Activated T-helper 17 cell treated with anti-CD3 and anti-CD28 coated beads, Interleukin-2, amount 50 U/mL, for 72 hours (primary cell): ENCODE measurements at places on chromosomes 12 and 14. TPM values are rescaled to one million over a fixed set of nuclear protein-coding genes. Genes with fewer than 3 reads are reported as not detected.
A peak's percentile ranks its signal among the peaks of the same experiment; 100 is the strongest.

DNA sequence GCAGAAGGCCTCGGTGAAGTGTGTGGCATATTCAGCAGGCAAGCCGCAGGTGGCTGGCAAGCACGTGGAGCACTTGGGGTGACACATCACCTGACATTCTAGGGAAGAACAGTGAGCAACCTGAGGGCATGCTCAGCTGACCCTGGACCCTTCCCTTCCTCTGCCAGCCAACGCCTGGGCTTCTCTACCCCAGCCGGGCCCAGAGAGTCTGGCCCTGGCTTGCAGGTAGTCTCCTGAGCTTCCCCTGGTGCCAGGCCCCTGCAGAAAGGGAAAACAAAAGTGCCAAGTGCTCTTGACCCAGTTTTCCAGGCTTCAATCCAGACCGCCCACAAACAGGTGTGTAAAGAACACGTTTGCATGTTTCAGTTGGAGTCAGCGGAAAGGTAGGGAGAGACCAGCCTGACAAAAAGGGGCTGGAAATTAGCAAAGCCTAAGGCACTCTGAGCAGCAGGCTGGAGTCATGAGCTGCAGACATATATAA, 45.7 kb downstream of the PRKAB1 start:
- ATAC-seq: no peak

- no peak for ATAC-seq
These were observed 97.2 kb downstream of the BCL11B start for GRCh38 chr14:99174770-99175319.

- ATAC-seq: no peak
These were observed 70.5 kb downstream of the LIN52 start for GRCh38 chr14:74155287-74155686.

GRCh38 chr14:26730929-26731618, 133.2 kb upstream of the NOVA1 start:
- no peak for ATAC-seq

GRCh38 chr12:50006754-50007442, 18.4 kb downstream of the RACGAP1 start:
- no peak for ATAC-seq

- ATAC-seq: no peak
These were observed 557.0 kb downstream of the FLRT2 start for GRCh38 chr14:86086962-86087361.

GRCh38 chr12:80017261-80017870, 82.0 kb upstream of the OTOGL start:
- no peak for ATAC-seq

- ATAC-seq: no peak
These were observed 38.2 kb upstream of the SNX6 start for GRCh38 chr14:34668111-34668510.

GRCh38 chr12:75086091-75087038, 123.3 kb downstream of the KCNC2 start:
- ATAC-seq: peak; percentile 44

The TUBA1A gene
- 57.9 TPM for total RNA-seq

The PPP1R12A gene
- 90.7 TPM for total RNA-seq

The RPL10L gene
- not detected for total RNA-seq
